Stimulated activated CD4-positive, alpha-beta T cell treated with anti-CD3 and anti-CD28 coated beads, Interleukin-12 subunit alpha, Interleukin-12 subunit beta, amount 100 ng/mL, for 24 hours (primary cell): ENCODE measurements at places on chromosomes 2 and 18.

- DNase-seq = no peak
Measured at GRCh38 chr18:68461481-68462018, 253.4 kb downstream of the TMX3 start.

- DNase-seq = no peak
Measured at GRCh38 chr18:75164479-75164878, 44.5 kb downstream of the PTGR3 start.

DNA sequence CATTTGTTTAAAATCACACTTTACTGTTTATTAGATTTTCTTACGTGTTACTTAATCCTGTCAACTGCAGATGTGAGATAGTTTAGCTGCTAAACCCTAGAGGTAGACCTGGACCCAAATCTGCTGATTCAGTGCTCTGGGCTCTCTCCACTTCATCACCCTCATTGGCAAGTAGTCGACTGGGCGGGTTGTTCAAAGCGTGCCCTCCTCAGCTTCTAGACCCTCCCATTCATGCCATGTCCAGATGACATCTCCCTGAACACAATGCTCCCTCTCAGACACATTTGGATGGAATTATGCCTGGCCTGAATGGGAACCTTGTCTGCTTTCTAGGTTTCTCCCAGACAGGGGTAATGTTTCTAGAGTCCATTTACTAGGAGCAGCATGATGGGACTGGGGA, 43.7 kb downstream of the RPIA start:
- DNase-seq = no peak

GRCh38 chr2:98908931-98909316, 27.1 kb downstream of the CRACDL start:
- no peak for DNase-seq

DNA sequence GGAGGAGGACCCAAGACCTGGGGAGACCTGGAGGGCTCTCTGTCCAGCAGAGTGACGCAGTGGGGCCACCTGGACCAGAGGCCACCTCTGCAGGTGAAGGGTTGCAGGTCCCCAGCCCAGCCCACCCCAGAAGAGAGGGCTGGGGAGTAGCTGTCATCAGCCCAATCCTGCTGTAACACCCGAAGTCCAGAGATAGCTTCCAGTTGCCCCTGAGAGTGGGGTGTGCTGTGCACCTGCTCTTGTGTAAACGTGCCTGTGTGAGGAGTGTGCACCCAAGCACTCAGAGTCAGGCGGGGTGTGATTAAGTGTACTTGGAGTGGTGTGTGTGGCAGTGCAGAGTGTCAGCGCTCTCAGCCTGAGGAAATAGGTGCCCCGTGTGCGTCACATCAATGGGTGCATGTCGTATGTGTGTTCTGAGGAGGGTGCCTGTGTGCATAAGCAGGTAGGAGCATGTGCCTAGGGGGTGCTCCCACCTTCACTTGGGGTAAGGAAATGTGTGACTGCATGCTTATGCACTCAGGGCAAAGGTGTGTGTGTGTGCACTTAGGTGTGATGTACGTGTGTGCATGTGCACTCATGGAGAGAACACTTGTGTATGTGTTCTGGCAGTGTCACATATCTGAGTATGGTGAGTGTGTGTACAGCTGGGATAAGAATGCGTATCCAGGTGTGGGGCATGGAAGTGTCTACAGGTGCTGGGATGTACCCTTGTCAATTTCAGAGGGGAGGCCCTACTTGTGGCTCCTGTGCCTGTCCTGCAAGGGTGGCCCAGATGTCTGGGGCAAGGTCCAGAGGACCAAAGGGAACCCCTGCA, 672 bp downstream of the ATP6V1B1 start:
- DNase-seq = no peak

DNA sequence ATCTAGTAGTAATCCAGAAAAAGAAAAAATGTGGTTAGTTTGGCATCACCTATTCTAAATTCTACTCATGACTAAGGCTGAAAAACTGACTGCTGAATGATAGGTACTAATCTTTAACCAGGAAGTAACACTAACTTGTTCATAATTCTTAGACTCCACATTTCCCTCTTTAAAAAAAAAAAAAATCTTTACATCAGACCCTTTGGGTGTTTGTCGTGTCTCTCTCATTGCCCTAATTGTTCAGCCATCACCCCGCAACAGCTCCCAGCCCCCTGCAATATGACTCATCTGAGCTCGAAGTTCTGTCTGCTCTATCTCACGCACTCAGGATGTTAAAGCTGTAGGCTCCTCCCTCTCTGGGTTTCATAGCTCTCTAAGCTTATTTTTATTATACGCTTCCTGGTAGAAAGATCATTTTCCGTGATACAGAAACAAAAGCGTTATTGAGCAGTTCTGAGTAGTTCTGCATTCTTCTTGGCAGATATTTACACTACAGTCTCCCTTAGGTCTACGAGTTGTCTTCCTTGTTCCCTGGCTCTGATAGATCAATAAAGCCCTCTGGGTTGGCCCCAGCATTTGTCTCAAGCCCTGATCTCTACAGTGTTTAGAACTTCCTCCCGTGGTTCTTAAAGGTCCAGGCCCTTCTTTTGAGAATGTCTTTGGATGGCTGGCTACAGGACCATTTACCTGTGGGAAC, 95.6 kb downstream of the TNFRSF11A start:
- peak; percentile 62 for DNase-seq

- DNase-seq = no peak
Measured at GRCh38 chr2:71662665-71663394, 209.5 kb downstream of the DYSF start.
